Lung microvascular endothelial cell (primary cell): ENCODE measurements at places on chromosomes 4 and X.

DNA sequence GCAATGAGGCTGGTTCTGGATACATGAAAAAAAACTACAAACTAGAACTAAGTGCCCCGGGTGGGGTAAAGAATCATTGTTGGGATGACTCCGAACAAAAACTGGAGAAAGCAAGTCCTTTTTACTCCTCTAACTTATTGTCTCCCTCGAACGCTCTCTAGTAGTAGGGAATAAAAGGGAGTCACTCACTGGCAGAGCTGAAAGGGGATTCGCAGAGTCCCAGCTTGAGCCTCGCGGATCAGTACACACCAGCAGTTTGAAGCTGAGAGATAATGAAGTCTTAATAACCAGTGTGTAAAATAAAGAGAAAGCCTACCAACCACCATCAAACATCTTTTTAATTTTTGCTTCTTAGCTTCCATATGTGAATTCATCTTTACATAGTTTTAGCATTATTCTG lies 521.9 kb upstream of the ARX start:
- no peak for DNase-seq

DNA sequence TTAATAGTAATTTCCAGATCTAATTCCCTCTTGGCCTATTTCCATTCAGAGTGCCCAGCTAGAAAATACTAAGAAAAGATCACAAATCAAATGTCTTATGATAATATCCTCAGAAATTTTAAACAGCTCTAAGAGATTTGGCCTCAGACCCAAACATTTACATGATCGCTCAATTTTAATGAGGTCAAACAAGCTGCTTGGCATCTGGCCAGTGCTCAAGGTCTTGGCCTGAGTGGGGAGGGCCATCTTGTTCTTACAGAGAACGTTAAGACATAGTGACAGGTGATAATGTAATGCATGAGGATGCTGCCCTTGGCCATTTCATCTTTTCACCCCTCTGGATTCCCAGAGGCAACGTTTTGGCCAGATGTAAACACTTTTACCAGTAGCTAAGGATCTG lies 159.2 kb upstream of the SLC7A11 start:
- no peak for DNase-seq

DNA sequence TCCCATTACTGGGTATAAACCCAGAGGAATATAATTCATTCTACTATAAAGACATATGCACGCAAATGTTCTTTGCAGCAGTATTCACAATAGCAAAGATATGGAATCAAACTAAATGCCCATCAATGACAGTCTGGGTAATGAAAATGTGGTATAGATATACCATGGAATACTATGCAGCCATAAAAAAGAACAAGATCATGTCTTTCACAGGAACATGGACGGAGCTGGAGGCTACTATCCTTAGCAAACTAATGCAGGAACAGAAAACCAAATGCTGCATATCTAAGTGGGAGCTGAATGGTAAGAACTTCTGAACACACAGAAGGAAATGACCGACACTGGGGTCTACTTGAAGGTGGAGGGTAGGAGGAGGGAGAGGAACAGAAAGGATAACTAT lies 42.6 kb downstream of the LNX1 start:
- no peak for DNase-seq

DNA sequence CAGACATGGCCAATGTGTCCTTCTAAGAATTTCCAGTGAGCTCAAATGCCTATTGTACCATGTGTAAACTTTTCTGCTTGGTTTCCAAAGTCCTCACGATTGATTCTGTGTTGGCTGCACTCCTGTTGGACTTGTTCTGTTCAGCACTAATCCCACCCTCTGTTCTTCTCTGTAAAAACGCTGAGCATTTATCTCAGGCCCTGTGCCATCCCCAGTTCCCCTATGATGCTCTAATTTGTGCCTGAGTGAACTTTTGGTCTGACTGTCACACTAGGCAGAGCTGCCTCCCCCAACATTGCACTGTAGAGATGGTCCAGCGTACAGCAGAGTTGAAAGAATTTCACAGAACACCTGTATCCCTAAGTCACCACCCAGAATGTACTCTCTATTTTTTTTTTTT lies 76.1 kb upstream of the STS start:
- no peak for DNase-seq

GRCh38 chr4:77820649-77821561 lies 1.7 kb upstream of the CNOT6L start:
- peak; percentile 14 for DNase-seq

GRCh38 chr4:40915318-40916217 lies 165.8 kb downstream of the NSUN7 start:
- DNase-seq, result no peak

- DNase-seq, result no peak
Measured at GRCh38 chr4:25347971-25348370, 29.1 kb upstream of the ANAPC4 start.

GRCh38 chr4:73856518-73856917 lies 3.4 kb downstream of the PF4V1 start:
- peak; percentile 52 for DNase-seq

DNA sequence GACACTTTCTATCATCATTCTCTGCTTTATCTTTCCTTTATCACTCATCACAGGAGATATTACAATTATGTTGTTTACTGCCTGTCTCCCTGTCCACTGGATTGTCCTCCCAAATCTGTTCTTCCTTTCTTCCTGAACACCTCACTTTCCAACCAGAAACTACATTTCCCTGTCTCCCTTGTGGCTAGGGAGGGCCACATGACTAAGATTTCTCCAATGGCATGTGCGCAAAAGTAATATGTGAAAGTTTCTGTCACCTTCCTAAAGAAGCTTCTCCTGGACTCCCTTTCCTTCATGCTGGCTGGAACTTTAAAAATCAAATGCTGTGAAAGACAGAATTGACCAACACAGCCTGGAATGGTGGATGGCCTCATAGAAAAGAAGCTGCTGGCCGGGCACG lies 25.8 kb downstream of the ATP11C start:
- no peak for DNase-seq

DNA sequence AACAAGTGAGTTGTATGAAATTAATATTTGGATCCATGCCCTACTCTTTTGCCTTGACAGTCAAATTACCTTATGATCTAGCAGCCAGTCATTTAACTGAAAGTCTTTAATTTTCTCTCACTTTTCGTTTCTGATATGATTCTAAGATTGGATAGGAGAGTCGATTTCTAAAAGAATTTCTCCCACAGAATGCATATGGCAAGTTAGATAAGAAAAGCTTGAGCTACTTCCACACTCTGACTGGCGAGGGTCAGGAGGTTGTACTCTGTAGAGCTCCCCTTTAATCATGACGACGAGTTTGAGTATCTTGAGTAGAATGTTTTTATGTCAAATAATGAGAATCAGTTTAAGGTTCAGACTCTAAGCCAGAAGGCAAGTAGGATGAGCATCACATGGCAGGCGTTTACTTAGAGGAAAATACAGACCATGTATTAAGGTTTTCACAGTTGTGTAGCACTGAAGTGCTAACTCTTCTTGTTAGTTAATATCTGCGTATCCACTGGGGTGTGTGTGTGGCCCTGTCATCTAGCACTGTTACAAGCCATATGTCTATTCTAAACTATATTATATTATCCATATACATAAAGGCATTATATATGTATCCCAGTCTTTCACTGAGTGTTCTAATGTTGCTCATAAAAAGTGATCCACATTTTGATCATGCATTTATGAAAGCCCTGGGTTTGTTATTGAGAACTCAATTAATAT lies 37.8 kb downstream of the LRP2BP start:
- DNase-seq, result no peak

DNA sequence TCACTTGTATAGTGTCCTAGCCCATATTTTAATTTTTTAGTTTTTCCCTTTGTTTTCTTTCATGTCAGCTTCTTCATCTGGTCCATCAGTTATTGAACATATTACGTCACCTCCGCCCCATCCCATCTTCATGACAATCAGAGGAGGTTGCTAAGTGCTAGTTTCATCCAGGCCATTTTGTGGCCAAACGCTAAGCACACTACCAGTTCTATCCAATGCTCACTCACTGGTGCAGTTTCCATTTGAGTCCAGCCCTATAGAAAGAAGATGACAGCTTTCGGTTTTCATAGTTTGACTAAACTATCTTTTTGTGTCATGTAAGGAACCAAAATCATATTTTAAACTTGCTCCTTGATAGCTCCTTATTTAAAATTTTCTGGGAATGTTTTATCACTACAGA lies 304.2 kb downstream of the TENM3 start:
- DNase-seq, result no peak

GRCh38 chr4:56986192-56986591 lies 7.5 kb downstream of the POLR2B start:
- DNase-seq, result no peak

- no peak for DNase-seq
Measured at GRCh38 chr4:26791346-26791745, 69.3 kb upstream of the STIM2 start.

- DNase-seq, result peak; percentile 77
Measured at GRCh38 chr4:114019276-114019968, 40.0 kb upstream of the ARSJ start.

DNA sequence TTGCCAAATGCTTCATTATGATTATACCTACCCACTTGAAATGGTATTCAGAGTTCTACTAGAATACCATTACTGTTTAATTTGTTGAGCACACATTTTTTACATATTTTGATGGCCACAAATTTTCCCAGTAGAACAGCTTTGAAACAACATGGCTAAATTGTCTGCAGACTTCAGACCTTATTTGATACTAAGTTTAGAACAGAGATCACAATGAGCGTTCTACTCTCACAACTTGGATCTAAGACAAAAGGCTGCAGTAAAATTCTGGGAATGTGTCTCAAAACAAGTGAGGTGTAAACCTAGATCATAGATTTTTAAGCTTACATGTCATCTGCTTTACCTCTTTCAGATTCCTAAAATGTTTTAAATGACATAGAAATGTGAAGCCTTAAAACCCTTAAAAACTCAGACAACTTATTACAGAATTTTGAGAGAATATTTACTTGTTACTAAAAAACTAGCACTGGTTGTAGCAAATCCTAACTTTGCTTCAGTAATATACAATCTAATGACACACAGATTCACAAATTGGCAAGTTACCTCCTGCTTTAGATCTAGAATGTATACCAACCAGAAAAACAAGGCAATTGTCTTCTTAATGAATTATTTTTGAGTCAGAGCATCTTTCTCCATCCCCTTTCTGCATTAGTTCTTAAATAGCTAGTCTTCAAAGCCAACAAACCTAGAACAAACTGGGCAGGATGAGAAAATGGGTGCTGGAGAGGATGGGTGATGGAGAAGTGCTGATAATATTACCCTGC lies 243.3 kb downstream of the SLC7A11 start:
- DNase-seq, result no peak

DNA sequence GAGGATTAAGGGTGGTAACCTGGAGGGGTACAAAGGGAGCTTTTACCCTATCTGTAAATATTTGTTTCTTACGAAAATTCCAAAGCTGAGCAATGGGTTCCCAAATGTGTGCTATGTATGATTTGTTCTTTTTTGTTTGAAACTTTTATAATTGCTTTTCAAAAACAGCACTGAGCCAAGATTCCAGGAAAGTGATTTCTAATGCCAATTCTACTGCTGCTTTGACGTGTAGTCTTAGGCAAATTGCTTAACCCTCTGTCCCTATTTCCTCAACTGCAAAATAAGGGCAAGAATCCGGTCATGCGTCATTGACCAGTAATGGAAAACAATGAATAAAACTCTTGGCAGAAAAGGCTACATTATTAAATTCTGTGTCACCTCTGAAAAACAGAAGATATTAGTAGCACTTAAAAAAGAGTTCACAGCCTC lies 454.7 kb downstream of the IL15 start:
- DNase-seq, result peak; percentile 96
